Activated CD8-positive, alpha-beta memory T cell treated with anti-CD3 and anti-CD28 coated beads for 4 hours (primary cell): ENCODE measurements at places on chromosomes 2 and 18.

DNA sequence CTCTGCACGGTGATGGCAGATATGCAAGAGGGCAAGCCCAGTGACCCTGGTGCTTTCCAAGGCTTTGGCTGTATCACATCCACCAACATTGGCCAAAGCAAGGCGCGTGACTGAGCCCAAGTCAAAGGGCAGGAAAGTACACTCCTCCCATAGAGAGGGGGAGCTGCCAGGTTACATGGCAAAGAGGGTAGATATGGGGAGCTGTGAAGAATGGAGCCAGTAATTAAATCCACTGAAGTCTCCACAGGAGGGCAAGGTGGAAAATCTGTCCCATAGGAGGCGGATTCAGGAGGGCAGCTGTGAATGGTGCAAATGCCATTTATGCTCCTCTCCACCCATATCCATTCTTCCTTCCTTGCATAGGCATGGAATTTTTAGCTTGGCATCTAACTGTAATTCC lies 44.6 kb upstream of the THOC1 start:
- DNase-seq: no peak

GRCh38 chr2:124026503-124026902 lies 1.4 kb downstream of the CNTNAP5 start:
- DNase-seq: no peak

GRCh38 chr2:122471753-122472152 lies 716.3 kb downstream of the TSN start:
- no peak for DNase-seq

DNA sequence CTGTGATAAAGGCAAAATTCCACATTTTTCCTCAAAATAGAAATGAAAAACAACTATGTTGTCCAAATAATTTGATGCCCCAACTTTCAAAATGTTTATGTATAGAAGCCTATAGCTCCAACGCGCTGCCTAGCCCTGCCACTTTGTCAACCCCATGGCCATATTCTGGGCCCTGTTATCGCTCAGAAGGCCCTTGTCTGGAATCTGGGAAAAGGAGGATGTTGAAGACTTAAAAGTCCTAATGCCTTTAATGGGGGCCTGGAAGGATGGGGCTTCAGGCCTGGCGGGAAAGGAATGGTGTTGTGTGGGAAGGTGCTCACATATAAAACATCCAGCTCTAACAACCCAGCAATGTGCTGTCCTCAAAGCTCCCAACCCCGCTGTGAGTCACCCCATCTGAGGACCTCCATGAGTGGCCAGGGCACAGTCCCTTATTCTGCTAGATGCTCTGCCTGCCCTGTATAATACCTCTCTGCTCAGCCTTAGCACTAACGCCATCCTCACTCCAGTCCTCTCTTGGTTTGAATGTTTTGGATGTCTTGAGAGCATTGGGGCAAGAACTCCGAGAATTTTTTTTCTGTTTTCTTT lies 86.0 kb downstream of the ACSL3 start:
- no peak for DNase-seq

- no peak for DNase-seq
Observed at GRCh38 chr18:12248926-12249720, 5.0 kb upstream of the CIDEA start.

DNA sequence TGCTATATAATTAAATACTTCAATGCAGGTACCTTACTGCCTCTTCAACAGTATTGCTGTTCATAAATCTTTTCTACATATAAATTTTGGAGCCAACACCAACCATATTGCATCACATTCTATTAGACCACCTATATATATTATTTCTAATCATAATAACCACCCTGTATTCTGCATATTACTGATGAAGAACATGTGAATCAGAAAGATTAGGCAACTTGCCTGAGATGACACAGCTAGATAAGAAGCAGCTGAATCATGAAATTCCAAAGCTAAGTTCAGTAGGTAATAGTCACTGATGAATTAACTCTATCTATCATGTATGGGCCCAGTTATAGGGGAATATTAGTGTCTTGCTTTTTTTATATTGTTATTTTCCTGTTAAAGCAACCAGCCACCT lies 161.8 kb downstream of the AGPS start:
- no peak for DNase-seq

DNA sequence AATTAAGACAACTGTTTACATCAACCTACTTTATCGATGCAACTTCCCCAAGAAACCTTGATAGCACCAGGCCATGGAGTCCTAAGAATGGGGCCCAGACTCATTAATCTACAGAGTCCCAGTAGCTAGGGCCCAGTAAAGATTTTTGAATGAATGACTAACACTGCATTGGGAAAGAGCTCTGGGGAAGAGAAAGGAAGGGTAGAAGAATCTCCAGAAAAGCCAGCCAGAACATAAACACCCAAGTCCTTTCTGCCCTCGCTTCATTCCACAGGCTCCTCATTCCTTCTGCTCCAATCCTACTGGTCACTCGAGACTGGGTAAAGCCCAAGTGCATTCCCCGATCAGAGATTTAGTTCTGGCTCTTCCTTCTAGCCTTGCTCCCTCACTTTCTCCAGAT lies 44.3 kb downstream of the CYRIA start:
- no peak for DNase-seq

GRCh38 chr2:109701362-109701761 lies 87.2 kb downstream of the SOWAHC start:
- no peak for DNase-seq

DNA sequence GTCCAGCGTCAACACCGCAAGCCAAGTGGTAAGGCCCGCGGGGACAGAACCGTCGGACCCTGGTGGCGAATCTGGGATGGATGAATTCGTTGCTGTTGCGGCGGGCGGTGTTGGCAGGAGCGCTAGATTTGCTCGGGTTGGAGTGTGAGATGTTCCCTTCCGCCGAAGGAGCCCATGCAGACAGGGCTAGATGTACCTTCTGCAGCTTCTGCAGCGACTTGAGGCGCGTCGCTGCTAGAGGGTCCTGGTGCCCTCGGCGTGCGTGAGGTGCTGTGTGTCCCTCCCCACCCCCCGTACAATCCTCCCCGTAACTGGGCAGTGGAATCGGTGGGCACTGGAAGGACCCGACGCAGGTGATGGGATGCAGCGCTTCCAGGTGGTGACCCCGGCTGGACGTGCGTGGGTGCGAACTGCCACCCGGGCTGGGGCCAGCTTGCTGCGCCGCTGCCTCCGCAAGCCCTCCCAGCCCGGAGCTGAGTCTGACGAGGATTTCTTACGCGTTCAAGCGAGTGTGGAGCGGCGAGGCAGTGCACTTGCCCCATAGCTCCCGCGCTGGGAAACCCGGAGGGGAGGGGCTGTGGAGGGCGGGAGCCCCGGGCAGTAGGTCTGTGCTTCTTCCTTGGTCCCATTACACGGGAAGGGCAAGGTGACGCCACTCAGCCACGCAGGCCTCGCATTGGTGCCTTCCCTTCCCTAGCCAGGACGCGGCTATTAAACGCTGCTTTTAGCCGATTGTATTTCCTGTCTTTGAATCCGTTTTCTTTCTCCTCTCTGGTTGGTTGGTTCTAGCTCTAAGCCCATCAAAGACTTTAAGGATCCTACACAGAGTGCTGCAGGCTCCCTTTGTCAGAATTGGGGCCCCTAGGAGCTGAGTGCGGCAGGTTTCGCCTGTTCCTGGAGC lies 34.2 kb downstream of the CHRNA1 start:
- no peak for DNase-seq

- no peak for DNase-seq
Observed at GRCh38 chr2:241178961-241179360, 9.5 kb upstream of the ANO7 start.

DNA sequence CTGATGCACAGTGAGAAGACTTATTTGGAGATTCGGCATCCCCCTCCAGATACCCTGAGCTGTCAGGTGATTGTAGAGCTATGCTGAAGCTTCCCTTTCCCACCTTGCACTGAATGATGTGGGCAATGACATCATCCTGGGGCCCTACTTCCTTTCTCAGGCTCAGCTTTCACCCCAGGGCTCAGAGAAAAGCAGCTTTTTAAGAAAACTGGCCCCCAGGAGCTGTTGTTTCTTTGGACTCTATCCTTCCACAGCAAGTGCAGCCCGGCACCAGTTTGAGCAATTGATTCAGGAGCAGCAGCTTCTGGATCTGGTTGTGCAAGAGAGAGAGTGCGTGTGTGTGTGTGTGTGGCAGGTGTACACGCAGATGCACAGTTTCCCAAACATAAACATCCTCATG lies 251.3 kb downstream of the ANAPC1 start:
- no peak for DNase-seq

DNA sequence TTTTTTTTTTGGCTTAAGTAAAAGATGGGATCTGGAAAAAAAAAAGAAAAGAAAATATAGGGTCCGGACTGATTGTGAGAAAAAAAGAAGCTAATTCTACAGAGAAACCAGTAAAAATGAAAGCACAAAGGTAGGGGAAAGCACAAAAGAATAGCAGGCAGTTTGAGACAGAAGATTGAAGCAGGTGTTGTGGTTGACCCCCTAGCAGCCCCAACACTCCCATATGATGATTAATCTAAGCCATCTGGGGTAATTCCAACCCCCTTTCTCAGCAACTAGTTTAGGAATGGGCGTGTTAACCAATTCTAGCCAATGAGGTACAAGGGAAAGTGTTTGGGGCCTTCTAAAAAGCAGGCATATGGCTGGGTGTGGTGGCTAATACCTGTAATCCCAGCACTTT lies 77.0 kb downstream of the MBD2 start:
- DNase-seq: no peak

DNA sequence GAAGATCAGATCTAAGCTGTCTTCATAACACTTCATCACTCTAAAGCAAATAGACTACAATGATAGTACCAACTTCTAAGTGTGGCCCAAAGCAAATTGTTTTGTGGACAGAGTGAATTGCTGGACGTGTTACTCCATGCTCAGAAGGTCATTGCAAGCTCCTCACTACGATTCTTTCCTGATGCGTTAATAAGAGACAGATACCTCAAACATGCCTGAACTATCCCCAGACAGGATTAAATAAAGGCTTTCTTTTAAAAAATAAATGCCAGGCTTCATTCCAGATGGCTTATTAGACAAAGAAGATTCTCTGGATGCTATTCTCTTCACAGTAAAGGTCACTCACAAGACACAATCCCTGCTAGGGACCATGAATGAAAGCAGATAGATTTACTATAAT lies 621.2 kb downstream of the DCDC2C start:
- no peak for DNase-seq

GRCh38 chr18:48745293-48745692 lies 205.5 kb downstream of the SMAD7 start:
- no peak for DNase-seq

DNA sequence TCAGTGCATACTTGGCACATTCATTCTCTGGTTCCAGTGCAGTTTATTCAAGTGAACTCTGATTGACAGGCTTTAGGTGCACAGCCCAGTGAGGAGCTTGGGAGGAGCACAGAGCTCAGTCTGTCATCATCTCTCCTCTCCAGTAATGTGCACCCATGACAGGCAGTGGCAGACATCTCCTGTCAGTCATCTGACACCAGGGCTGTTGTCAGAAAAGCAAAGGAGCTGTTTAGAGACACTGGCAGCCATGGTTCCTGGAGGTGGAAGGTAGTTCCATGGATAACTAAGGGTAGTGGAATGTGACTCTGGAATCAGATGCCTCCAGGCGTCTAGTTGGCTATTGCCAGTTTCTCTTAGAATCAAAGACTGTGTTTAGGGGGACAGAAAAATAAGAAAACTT lies 308.8 kb downstream of the DCDC2C start:
- no peak for DNase-seq

DNA sequence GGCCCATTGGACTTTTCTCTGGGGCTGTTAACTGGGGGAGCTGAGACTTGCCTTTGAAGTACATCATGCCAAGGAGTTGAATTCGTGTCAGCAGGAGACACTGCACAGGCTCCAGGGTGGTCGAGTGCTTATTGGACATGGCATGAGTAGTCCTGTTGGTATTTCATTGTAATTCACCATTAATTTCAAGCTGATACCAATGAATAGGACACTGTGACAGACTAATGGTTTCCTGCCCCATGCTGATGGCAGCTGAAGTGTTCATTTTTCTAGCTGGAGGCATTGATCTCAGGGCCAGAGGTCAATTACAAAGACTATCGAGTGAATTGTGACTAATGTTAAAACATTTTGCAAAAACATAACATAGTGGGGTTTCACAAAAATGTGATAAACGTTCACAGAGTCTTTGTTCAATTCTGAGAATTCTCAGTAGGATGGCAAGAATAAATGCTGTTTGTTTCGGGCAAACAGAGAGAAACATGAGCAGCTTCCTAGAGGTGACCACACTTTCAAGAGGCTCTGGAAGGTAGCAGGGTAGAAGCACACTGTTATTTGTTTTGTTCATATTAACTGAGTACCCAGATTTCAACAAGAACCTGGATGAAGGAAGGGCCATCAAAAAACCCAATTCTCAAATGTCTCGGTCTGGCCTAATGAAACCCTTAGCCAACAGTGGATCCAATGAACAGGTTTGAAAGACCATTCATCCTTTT lies 90.6 kb upstream of the ARL4C start:
- DNase-seq: no peak

DNA sequence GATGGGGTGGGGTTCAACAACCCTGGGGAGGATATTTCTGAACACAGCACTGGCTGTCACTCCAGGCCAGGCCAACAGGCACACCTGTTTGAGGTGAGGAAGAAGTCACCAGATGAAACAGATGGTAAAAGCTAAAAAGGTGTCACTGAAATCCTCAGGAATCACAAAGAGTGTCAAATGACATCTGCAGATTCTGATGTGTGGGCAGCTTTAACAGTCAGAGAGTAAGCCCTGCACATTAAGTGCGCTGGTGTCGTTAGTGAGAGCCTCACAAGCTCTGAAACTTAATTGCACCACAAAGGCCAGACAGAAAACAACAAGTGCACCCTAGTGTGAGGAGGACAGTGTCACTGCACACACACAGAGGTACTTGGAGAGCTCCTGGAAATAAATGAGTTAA lies 13.6 kb downstream of the FLACC1 start:
- no peak for DNase-seq

- no peak for DNase-seq
Observed at GRCh38 chr2:96188821-96189526, 19.7 kb downstream of the STARD7 start.

GRCh38 chr2:30583204-30583749 lies 136.2 kb downstream of the LCLAT1 start:
- no peak for DNase-seq

DNA sequence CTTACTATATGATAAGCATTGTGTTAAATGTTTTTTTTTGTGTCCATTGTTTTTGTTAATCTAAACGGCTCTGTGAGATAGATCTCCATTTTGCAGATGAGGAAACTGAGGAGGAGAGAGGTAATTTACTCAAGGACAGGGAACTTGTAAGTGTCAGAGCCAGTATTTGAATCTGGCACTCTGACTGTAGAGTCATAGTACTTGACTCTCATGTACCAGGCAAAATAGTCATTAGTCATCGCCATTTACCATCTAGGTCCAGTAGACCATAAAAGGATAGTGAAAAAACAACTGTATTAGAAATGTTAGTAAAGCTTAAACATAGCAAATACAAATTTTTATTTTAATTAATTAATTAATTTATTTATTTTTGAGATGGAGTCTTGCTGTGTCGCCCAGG lies 4.8 kb downstream of the PSMD14 start:
- DNase-seq: no peak

- no peak for DNase-seq
Observed at GRCh38 chr2:32812316-32812715, 134.4 kb upstream of the LTBP1 start.

- no peak for DNase-seq
Observed at GRCh38 chr2:130261099-130261498, 62.9 kb upstream of the TUBA3E start.

GRCh38 chr18:24989760-24990593 lies 362.0 kb downstream of the ZNF521 start:
- no peak for DNase-seq
